Hematopoietic multipotent progenitor cell treated with erythropoietin and hydrocortisone succinate and interleukin-3 and kit ligand, for 4 days (in vitro differentiated cells): ENCODE measurements at places on chromosomes 3 and 15.

DNA sequence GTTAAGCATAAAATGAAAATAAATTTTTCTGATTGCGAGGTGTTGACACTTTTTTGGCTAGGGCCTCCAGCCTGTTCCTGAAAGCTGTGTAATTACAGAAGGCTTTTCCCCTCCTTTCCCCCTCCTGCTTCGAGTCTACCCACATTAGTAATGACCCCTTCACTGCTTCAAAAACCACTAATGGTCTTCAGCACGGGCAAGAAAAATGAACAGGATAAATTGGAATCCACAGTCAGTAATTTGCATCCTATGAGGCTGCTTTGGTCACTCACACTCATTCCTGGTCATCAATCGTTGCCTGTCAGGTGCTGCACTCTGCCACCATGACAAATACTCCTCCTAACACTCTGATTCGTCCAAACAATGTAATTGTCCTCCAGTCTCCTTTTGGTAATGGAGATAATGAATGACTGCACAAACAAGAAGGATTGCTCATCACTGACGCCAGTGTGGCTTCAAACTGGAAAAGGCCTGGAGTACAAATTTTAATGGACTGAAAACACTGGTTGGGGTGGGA is 148.6 kb downstream of the MEIS2 start:
- DNase-seq, result no peak

DNA sequence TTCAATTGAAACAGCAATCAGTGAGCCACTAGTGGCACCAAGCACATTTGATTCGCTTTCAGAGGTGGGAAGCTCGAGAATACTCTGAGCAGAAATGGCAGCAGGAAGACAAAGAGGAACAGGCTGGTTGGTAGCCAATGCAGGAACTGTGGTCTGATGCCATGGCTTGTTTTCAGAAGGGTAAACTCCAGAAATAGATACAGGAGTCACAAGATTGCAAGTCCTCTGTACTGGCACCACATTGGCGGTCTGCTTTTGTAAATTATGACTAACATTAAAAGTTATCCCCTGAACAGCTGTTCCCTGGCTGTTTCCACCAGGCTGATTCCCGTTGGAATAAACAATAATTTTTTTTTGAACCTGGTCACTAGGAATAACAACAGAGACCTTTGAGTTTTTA is 35.5 kb downstream of the USF3 start:
- DNase-seq, result no peak

DNA sequence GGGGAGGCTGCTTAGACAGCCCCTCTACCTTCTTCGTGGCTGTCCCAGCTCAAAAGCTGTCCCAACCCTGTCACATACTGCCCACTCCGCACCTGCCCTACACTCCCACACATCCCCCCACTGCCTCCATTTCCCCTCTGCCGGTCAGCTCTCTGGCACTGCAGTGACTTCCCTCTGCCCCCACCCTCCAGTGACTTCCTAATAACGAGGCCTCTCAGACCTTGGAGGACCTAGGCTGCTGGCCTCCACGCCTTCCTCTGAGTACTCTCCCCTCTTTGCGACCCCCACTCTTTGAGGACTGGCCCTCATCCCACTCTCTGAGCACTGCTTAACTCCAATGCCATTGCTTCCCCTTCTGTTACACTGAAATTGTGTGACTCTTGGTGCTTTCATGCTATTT is 45.3 kb downstream of the KY start:
- no peak for DNase-seq

GRCh38 chr15:90838139-90838538 is 30.2 kb upstream of the FURIN start:
- DNase-seq, result peak; percentile 77

DNA sequence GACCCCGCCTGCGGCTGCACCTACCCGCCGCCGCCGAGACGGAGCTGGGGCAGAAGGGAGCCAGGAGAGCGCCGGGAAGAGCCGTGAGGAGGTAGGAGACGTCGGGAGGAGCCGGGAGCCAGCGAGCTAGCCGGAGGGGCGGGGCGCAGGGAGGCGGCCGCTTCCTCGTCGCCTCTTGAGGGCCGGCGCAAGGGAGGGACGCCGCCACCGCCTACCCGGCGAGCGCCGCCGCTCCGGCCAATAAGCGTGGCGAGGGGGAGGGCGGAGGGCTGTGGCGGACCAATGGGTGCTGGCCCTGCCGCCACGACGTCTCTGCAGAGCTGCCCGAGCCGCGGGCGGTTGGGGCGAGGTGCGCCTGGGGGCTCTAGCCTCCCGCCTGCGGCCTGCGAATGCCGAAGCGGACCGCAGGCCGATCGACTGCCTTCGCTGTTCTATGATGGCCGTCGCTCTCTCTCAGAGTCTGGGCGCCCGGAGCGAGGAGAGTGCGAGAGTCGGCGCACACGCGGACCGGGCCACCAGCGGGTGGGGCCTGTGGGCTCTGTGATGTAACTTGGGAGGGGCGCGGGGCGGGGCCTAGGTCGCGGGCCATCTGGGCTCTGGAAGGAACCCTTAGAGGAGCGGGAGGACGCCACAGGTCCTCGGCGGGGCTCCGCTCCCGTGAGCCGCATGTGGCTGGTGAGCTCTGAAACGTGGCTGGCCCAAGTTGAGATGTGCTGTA is 72.7 kb upstream of the MAP4 start:
- DNase-seq, result peak; percentile 98

- no peak for DNase-seq
These were observed 27.6 kb upstream of the LIMD1 start for GRCh38 chr3:45566951-45567411.

DNA sequence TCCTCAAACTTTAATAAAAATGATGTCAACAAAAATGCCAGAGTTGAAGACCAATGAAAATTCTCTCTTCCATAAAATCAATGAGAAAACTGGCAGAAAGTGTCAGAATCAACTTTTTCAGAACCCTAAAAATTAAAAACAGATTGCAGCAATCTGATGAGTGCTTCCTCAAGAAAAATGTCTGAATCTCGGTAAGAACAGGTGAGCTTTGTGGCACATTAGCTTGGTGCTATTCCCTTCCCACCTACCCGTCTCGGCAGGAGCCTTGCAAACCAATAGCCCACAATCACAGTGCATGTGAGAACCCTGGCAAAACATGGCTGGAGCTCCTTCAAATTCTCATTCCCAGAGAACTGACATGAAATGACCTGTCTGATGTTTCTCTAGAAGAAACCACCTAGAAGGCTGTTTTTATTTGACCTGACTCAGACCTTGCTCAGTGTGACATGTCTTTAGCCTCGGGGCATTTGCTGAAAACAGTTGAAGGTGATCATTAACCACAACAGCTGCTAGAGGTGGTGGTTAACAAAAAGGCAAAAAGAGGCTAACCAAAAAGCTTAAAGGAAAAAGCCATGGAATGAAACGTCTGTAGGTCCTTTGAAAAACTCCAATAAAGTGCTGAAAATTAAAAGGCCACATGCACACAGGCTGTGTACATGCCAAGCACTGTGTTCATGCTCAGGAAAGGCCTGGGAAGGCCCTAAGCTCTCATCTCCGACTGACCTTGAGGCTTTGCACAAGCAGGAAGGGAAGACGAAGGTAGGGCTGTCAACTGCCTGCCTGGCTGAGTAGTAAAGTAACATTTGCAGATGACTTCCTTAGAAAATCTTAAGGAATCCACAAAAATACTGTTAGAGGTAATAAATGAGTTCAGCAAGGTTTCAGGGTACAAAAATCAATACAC is 253.0 kb upstream of the NSMCE3 start:
- DNase-seq, result no peak

GRCh38 chr15:79635149-79635771 is 203.1 kb downstream of the MINAR1 start:
- DNase-seq, result no peak

DNA sequence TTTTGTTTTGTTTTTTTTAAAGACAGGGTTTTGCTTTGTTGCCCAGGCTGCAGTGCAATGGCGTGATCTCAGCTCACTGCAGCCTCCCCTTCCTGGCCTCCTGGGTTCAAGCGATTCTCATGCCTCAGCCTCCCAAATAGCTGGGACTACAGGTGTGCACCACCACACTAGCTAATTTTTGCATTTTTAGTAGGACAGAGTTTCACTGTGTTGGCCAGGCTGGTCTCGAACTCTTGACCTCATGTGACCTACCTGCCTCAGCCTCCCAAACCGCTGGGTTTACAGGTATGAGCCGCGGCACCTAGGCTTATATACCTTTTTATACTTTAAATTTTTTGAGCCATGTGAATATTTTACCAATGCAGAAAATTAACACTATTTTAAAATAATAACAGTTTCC is 56.9 kb upstream of the HERC1 start:
- no peak for DNase-seq

DNA sequence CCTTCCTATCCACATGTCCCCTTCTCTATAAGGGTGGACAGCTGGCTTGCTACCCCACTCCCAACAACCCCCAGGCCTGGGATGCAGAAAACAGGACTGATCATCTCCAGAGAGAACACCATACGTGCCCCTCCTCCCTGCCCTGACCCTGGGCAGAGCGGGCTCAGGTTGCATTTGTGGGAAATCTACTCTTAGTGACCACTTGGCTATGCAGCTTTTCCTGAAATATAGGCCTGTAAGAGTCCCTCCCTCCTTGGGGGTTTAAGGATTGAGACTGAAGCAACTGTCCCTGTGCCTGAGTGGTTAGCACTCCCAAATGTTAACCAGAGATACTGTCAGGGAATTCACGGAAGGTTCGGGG is 11.7 kb downstream of the SH2D7 start:
- DNase-seq, result no peak

DNA sequence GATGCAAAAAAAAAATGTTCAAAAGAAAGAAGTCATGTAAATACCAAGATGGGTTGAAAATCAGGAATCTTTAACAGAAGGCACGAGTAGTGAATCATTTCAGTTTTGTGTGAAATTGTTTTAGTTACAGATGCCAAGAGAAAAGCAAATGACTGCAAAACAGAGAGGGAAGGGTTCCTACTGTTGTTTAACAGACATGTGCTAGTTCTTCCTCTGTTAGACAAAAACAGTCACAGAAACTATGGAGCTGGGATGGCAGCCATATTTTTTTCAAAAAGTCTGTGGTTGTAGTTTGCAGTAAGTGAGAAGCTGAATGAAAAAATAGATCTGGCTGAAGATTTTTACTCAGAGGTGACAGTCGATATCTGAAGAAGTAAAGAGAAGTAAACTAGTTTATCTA is 511.9 kb downstream of the ZIC1 start:
- no peak for DNase-seq

DNA sequence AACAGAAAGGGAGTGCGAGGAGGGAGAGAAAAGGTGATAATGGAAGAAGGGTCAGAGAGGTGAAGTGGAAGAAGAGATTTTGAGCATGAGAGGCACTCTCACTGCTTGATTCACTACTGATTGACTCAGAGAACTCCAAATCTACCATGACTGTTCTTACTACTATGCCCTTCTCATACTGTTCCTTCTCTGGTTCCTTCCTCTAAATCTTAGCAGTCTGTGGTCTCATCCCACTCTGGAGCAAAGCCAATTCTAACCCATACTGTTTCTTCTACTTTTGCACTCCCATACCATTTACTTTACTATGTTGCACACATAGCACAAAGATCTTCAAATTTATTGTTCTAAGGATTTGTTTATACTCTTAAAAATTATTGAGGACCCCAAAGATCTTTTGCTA is 100.8 kb downstream of the DTWD1 start:
- DNase-seq, result peak; percentile 46

- no peak for DNase-seq
These were observed 141.8 kb downstream of the FAM43A start for GRCh38 chr3:194827486-194827885.

DNA sequence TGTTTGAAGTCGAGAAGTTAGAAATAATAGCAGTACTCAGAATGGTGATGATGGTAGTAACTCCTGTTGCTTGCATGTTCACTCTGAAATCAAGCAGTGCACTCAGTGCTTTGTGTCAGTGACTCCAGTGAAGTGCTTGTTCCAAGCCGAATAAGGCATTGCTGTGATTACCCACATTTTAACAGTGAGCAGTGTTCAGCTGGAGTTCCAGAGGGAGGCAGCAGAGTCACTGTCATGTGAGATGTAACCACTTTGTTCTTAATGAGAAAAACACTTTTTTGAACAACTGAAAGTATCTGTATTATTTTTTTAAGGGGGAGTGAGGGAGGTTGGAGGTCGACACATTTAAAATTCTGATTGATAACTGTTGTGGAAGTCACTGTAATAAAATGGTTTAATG is 3.7 kb downstream of the MDFIC2 start:
- DNase-seq, result peak; percentile 2

- no peak for DNase-seq
These were observed 28.5 kb downstream of the SLC6A6 start for GRCh38 chr3:14430706-14431451.

GRCh38 chr3:182149594-182149993 is 437.9 kb downstream of the SOX2 start:
- DNase-seq, result no peak

DNA sequence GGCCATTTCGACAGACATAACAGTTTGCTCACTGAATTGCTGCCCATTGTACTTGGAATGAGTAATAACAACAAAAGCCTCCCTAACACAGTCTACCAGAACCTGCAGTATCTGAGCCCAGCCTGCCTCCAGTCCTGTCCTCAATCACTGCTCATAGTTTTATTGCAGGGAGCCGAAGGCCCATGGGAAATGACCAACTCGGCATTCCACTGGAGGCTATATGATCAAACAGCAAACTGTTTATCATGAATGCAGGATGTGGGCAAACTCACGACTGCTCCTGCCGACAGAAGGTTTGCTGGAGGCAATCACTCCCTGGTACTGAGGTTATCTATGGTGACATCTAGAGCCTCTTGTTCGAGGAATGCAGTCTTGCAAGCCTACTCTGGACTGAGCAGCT is 46.3 kb downstream of the LSM3 start:
- no peak for DNase-seq

- peak; percentile 61 for DNase-seq
These were observed 105.0 kb downstream of the SSR3 start for GRCh38 chr3:156449710-156450574.

- no peak for DNase-seq
These were observed 343.0 kb downstream of the PLOD2 start for GRCh38 chr3:145817870-145818483.

GRCh38 chr15:80512726-80513660 is 108.8 kb downstream of the ARNT2 start:
- DNase-seq, result peak; percentile 19

- DNase-seq, result peak; percentile 88
These were observed 18.7 kb upstream of the HDAC11 start for GRCh38 chr3:13461169-13462124.

DNA sequence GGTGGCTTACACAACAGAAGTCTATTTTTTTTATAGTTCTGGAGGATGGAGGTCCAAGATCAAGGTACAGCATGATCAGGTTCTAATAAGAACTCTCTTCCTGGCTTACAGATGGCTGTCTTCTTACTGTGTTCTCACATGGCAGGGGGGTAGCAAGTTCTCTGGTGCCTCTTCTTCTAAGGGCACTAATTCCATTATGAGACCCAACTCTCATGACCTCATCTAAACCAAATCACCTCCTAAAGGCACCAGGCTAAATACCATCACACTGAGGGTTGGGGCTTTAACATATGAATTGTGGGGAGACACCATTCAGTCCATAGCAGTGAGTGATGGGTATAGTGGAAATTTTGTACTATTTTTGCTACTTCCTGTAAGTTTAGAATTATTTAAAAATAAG is 75.2 kb upstream of the SLC4A7 start:
- no peak for DNase-seq

- no peak for DNase-seq
These were observed 250.2 kb downstream of the FAM43A start for GRCh38 chr3:194935632-194936470.

GRCh38 chr15:41832208-41832607 is 4.3 kb downstream of the JMJD7 start:
- no peak for DNase-seq

- no peak for DNase-seq
These were observed 229.8 kb downstream of the TBL1XR1 start for GRCh38 chr3:176967522-176967921.
